Common myeloid progenitor, CD34-positive (primary cell): ENCODE measurements at places on chromosomes 2 and 18.
A peak's percentile ranks its signal among the peaks of the same experiment; 100 is the strongest.

DNA sequence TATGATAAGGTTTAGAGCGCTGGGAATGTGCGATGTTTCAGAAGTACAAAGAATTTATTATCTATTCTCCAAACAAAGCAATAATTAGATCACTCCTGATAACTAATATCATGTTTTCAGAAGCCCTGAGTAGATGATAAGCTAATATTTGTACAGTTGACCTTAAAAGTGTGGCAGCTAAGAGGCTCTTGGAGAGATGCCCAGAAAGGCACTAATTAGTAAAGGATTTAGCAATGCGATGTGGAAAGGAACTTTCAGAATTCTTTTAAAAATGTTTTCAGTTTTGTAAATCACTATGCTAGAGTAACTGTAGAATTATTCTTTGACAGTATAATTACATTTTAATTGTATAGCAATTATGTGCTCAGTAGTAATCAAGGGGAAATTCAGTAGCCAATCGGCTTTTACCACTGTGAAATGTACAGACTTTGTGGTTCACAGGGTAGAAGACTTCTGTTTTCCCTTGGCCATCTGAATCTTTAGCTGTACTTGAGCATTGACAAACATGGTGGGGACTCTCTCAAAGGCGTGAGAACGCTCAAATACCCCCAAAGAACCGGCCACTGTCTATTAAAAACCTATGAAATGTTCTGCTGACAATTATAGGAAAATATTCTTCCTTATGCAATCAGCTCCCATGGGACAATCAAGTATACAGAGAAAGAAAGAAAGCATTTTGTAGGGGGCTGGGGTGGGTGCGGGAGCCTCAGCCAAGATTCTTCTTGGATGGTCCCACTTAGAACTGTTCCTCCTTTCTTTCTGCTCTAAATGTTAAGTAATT lies 262.8 kb upstream of the AGAP1 start:
- no peak for DNase-seq

DNA sequence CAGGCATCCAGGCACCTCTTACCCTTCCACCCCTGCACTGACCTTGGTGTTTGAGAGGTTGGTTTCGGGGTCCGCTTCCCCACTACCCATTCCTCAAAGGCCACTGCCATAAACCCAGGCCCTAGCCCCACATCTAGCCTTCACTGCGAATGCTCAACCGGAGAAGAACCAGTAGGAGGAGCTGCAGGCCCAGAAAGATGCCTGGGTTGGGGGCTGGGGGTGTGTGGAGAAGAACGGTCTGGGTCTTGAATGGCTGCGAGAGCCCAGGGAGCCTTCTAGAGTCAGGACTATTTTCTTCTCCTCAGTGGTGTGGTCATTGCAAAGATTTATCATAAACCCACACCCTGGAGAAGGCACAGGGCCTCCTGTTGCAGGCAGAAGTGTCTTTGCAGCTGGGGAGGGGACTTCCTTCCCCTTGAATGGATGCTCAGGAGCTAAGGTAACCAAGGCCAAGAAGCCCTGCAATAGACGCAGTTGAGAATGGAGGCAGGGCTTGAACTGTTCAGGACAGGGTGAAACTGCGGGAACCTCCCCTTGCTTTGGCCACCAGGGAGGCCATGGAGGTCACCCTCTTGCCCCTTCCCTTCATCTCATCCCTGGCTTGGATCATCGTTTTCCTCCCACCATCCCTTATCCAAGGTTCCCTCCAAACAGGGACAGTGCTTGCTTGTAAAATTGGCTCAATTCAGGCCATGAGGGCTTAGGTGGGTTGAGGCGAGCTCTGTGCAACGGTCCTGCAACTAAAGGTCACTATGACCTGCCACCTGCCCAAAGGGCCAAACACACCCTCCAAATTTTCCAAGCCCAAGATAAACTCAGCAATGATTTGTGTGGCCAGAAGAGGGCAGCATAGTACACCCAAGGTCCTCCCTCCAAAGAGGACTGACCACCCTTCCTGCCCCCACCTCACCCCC lies 20.9 kb downstream of the THNSL2 start:
- DNase-seq: peak; percentile 46

- DNase-seq: no peak
Measured at GRCh38 chr18:46413684-46414083, 243.3 kb downstream of the LOXHD1 start.

GRCh38 chr18:44691148-44691925 lies 10.6 kb downstream of the SETBP1 start:
- no peak for DNase-seq

DNA sequence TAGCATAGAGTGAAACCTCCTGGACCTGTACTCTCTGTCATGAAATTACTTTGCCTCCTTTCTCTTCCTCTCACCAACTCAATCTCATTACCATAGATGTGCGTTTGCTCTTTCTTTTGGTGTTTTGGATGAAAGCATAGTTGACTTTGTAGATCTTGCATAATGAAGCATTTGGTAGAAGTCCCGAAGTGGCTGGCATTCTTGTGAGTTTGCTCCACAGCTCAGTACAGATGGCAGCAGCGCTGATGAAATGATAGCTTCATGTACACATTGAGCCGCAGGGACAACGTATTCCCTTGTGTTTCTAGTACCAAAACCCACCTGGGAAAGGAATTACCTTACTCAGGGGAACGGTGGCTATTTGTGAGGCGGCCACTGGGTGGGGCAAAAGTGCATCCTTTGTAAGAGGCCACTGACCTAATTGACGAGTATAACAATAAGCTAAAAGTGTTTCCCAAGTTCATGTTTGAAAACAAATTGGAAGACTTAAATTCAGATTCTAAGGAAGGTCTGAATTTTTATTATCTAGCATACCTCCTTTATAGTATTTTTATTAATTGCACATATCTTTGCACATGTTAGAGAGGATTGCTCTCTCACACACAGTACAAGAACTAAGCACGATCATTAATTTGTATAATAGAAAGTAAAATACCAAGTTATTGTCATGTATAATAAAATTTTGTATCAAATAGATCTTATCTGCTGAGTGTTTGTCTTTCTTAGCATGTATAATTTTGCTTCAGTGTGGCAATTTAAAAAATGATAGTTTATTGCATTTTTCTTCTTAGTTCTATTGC lies 25.4 kb upstream of the CDH7 start:
- DNase-seq: peak; percentile 58

GRCh38 chr2:230921806-230922595 lies 3.0 kb downstream of the GPR55 start:
- DNase-seq: no peak

- no peak for DNase-seq
Measured at GRCh38 chr2:102112271-102112670, 30.3 kb upstream of the IL1R1 start.

- DNase-seq: peak; percentile 67
Measured at GRCh38 chr2:11749646-11750349, 3.4 kb downstream of the LPIN1 start.

- DNase-seq: no peak
Measured at GRCh38 chr2:168194784-168195522, 52.4 kb downstream of the STK39 start.

DNA sequence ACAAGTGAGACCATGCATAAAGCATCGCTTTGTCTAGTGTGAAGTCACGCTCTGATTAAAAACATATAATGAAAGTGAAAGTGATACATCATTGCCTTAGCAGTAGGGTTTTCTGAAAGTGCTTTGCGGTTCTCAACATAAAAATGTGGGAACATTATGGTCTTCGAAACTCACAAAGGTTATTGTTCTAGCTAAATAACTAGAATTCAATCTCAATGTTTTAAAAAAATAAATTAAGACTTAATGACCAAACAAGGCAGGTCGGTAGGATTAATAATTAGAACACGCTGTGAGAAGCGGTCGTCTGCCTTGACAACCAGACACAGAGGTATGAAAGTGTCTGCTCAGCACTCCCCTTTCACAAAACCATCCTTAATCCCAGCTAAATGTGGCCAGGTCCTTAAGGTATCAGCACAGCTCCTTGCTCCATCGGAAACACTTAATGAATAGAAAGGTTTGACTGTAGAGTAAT lies 42.2 kb downstream of the KLHL14 start:
- DNase-seq: peak; percentile 22

- no peak for DNase-seq
Measured at GRCh38 chr18:62484941-62485340, 37.9 kb upstream of the ZCCHC2 start.

DNA sequence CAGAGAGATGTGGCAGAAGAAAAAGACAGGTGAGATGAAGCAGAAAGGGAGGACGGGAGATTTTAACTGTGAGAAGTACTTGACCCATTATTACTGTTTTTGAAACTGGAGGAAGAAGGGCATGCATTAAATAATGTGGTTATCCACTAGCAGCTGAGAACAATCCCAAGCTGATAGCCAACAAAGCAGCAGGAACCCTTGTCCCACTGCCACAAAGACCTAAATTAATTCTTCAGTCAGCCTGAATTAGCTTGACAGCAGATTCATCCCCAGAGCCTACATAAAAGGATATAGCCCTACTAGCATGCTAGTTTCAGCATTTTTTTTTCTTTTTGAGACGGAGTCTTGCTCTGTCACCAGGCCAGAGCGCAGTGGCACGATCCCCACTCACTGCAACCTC lies 19.5 kb upstream of the REG3A start:
- DNase-seq: no peak

DNA sequence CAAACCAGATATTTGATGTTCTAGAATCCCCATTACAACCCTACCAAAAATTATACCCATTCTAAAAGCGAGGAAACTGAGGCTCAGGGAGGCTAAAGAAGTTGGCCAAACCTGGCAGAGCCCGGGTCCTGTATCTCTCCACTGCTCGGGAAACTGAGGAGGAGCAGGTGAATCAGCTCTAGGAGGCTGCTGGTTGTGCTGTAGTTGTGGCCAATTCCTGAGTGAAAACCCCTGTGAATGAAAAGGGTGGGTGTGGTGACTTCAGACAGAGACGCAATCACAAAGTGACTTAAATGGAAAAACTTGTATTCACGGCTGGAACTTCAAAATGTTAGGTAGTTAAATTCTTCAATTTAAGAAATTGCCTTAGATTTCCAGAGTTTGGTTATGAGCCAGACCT lies 105.7 kb upstream of the SEC11C start:
- no peak for DNase-seq

DNA sequence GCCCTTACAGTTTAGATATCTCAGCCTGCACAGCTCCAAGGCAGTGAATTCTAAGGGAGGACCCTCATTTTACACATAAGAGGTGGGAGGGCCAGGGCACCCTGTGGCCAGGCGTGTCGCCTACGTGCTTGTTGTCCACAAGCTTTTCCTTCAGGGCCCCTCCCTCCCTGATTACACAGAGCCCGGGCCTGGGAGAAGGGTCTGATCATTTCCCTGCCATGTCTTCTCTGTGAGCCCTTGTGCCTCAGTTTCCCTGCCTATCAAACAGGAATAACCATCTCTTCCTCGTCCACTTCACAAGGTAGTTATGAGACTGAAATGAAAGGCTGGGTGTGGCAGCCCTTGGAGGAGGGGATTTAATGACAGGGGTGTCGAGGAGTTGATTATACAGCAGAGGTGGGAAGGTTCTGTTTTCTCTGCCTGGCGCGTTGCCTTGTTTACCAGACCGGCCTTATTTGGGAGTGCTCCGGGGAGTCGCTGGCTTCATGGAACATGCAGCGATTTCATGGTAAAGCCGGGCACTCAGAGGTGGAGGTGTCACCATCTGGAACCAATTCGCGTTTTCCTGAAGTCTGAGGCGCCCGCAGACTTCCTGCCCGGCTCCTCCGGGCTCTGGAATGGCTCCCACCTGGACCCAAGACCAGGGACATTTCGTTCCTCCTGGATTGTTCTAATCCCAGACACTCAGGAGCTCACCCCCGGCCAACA lies 208.9 kb downstream of the KLHL29 start:
- no peak for DNase-seq

GRCh38 chr2:151817929-151818328 lies 10.3 kb downstream of the ARL5A start:
- DNase-seq: no peak

DNA sequence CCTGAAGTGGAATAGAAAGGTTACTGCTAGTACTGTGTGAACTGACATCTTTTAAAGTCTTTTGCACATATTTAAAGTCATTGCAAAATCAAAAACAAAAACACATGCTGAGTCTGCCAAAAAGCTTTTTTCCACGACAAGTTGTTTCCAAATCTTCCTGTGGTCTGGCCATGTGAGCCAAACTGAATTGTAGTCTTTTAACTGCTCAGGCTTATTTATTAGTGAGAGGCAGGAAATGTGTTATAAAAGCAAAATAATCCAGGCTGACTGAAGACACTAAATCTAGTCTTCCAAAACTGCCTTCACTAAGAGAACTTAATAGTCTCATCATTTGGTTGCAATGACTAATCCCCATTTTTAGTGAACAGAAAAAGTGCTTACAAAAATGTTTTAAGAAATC lies 2.3 kb downstream of the KRCC1 start:
- no peak for DNase-seq

- no peak for DNase-seq
Measured at GRCh38 chr2:17821080-17821479, 4.8 kb downstream of the MSGN1 start.

DNA sequence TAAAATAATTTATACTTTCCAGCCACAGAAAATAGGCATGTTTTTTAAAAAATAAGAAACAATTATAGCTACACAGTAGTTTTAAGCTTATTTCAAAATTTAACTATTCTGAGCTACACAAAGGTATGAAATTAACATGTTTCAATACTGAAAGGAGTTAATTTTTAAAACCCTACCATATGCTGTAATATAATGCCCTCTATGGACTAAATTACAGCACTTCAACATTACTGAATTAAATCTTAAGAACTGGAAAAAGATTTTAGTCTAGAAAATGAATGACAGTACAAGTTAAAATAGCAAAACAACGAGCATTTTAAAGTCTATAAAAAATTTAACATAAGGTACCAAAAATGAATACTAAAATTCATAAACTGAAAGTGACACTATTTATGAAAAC lies 36.3 kb downstream of the RTN4 start:
- DNase-seq: peak; percentile 52

- no peak for DNase-seq
Measured at GRCh38 chr2:163682695-163683094, 53.1 kb downstream of the FIGN start.

DNA sequence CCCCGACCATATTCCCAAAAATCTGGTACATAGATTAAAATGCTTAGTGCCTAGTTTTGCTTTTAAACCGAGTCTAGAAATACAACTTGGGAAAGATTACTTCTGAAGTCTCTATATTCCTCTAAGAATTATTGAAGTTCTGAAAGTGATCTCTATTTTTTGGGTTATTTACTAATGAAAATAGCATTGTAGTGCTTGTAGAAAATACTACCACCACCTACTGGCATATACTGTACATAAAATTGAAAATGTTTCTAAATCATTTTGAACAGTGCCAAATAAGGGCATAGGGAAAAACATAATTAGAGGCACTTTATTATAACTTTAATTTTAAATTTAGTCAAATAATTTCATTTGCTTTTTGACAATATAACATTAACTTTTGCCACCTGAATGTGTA lies 1399.6 kb upstream of the ZEB2 start:
- peak; percentile 1 for DNase-seq

DNA sequence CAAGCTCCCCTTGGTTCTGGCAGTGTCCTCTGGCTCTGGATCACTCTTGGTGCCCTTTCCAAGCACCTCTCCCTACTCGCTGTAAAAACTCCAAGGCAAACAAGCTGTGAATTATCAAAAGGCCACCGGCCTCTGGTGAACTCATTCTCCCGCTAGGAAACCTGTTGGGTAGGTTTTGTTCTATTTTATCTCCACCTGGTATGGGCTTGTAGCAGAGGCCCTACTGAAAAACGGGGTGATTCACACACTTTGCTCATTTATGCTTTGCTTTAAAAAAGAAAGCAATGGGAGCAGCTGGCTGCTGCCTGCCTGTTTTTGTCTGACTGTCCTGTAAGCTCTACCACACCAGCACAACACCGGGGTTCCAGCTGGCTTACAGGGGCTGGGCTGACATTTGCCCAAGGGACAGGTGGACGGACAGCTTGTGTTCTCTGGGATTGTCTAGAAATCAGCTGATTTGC lies 56.8 kb downstream of the SH3BP4 start:
- DNase-seq: no peak

- no peak for DNase-seq
Measured at GRCh38 chr2:21650569-21650968, 526.8 kb downstream of the TDRD15 start.
